ENCODE measurements at places on chromosomes 2 and 18. TPM values are rescaled to one million over a fixed set of nuclear protein-coding genes. Genes with fewer than 3 reads are reported as not detected.

TTR gene
- 145 TPM for total RNA-seq

CHST9 gene
- 4.3 TPM for total RNA-seq

CASP10 gene
- total RNA-seq: 3.0 TPM

KCNF1 gene
- not detected for total RNA-seq

LRRC30 gene
- total RNA-seq: not detected

NEDD4L gene
- 105 TPM for total RNA-seq

All from body of pancreas (tissue), 4 donors.